ENCODE measurements at places on chromosomes 6 and 20.

DNA sequence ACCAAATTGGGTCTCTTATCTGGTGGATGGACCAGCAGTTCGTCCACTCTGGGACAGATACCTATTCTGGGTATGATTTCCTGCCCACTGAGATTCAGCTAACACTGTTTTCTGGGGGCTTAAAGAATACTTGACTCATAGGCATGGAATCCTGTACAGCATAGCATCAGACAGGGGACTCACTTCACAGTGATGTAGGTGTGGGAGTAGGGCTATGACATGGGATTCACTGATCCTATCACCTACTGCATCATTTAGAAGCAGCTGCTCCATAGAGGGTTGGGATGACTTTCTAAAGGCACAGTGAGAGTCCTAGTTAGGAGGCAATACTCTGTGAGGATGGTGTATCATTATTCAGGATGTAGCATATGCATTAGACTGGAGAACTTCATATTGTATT, 74.5 kb upstream of the AHI1 start:
- no peak for DNase-seq

- DNase-seq = no peak
Measured at GRCh38 chr6:170019818-170020583, 268.6 kb downstream of the ERMARD start.

GRCh38 chr6:116475141-116475540, 14.0 kb downstream of the CALHM6 start:
- no peak for DNase-seq

GRCh38 chr6:128558924-128559323, 38.5 kb upstream of the PTPRK start:
- DNase-seq = no peak

- DNase-seq = no peak
Measured at GRCh38 chr20:35502352-35502751, 27.1 kb downstream of the C20orf173 start.

DNA sequence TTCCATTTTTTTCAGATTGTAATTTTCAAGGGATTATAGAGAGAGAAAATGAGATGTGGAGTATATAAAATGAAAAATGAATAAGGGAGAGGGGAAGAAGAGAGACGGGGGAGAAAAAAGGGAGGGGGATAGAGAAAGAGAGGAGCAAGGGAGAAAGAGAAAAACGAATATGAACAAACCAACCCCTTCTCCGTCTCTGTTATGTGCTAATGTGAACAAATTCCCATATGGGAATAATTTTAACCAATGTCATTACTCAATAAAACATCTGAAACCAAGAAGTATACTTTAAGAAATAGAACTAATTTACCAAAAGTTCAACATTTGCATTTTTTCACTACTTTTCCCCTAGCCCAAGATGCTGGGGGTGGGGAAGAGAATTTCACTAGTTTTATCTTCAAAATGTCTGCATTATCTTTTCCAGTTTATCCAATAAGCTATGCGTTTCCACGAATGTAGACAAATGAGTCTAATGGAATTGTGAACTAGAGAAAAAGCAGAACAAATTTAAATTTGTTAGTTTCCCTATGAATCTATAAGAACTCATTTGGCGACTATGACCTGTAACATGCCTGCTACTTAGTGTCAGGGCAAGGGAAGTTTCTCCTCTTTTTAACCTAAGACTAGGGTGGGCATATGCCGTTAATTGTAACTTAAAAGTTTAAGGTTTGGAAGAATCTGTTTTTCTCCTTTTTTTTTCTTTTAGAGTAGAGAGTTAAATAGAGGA, 286.3 kb downstream of the BTBD9 start:
- DNase-seq = no peak

DNA sequence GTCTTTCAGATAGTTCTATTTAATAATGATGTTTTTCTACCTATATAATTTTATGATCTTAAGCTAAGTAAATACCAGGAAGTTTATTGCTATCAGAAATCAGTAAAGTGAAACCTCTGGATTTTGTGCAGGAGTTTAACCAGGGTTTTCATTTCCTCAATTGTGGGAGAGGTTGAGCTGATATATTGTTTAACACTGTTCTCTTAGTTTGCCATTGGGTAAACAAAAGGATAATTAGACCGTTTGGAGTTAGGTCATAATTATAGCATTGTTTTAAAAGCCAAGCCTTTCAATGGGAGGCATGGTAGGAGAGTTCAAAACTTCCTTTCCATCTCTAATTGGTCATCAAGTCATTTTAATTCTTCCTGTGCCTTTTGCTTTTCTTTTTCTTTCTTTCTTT, 58.7 kb downstream of the STXBP5 start:
- no peak for DNase-seq

DNA sequence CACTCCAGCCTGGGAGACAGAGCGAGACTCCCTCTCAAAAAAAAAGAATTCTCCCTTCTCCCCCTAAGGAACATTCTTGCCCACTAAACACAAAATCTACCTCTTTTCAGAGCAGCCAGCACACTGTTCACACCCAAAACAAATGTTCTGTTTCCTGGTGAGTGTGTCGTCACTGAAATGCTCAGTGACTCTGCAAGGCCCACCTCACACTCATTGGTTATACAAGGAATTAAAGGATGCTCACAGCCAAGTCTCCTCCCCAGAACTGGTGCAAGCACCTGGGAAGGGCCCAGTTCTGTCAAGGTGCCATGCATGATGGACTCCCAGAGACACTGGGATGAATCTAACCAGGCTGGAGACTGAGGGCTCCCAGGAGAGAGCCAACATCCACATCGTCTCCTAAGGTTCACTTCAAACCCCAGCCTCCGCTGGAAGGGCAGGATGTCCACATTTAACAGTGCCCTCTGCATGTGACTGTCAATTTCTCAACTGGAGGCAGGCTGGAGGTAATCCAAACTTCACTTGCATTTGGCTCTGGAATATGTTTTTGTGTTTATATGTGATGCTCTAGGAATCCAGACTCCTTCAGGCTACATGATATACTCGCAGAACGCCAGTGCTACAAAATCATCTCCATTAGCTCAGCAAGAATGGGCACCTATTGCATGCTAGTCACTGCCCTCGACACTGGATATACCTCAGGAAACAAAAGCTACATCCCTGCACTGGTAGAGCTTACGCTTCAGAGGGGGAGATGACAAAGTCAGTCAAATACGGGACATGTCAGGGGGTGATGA, 7.1 kb downstream of the RRBP1 start:
- no peak for DNase-seq

GRCh38 chr6:158564243-158565121, 4.6 kb downstream of the TMEM181 start:
- no peak for DNase-seq

GRCh38 chr20:57698867-57699275, 10.9 kb downstream of the PMEPA1 start:
- no peak for DNase-seq

GRCh38 chr6:13355043-13355945, 27.0 kb upstream of the TBC1D7 start:
- DNase-seq = no peak

GRCh38 chr20:53406580-53406979, 187.1 kb downstream of the ZNF217 start:
- DNase-seq = no peak

DNA sequence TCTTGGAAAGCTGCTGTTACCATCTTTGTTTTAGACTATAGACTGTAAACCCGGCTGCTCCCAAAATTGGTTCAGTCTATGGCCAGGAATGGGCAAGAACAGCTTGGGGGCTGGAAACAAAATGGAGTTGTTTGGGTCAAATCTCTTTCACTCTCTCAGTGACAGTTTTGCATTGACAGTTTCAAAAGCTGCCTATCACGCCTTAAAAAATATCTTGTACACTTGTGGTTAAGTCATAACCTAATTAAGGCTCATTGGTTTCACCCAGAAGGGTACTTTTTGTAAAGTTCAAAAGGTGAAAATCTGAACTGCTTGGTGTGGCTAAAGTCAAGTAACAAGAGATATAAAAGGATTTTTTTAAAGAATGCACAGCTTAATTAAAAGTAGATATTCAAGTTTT, 76.1 kb upstream of the PRL start:
- no peak for DNase-seq

- DNase-seq = no peak
Measured at GRCh38 chr6:130734161-130734560, 93.0 kb upstream of the SMLR1 start.

DNA sequence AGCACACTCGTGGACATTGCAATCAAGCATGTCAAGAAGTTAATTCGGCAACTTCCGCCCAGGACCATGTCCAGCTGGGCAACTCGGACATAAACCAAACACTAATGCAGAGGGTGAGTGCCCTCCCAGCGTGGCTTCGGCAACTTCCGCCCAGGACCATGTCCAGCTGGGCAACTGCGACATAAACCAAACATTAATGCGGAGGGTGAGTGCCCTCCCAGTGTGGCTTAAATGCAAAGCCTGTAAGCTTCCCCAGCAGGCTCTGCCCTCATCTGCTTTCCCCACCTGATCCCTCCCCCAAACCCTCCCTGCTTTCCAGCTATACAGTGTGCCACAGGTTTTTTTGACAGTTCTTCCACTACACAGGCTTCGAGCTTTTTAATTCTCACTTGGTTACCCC, 143.4 kb downstream of the PXDC1 start:
- DNase-seq = no peak

DNA sequence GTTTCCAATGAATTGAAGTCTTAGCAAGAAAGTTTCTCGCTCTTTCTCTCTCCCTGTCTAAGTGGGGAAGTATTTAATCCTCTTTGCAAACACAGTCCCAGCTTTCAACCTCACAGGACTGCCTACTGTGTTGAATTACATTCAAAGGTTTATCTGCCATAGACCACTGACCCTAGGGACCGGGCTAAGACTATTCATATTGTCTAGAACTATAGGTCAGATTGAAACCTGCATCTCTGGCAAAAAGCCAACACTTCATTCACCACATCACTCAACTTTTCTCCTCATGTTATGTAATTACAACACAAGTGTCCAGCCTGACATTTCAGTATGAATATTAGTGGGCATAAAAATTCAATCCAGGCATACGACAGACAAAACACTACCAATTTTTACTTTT, 314.7 kb upstream of the RSPO3 start:
- DNase-seq = no peak

GRCh38 chr6:125853168-125853567, 62.4 kb downstream of the NCOA7 start:
- DNase-seq = no peak

DNA sequence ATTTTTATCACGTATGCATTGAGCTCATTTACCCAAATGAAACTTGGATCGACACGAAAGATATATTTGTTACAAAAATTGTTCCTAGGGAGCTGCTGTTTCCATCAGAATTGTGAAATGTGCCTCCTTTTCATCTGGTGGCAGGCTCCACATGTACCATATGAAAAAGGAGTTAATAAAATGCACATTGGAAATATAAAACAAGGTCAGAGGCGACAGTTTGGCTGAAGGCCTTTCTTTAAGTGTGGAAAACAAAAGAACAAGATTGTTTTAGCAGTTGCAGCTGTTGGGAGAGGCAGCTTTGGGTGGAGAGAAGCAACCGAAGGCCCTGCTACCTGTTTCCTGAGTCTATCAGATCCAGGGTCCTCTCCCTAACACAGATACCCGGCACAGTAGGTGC, 334.5 kb upstream of the NT5E start:
- DNase-seq = no peak

DNA sequence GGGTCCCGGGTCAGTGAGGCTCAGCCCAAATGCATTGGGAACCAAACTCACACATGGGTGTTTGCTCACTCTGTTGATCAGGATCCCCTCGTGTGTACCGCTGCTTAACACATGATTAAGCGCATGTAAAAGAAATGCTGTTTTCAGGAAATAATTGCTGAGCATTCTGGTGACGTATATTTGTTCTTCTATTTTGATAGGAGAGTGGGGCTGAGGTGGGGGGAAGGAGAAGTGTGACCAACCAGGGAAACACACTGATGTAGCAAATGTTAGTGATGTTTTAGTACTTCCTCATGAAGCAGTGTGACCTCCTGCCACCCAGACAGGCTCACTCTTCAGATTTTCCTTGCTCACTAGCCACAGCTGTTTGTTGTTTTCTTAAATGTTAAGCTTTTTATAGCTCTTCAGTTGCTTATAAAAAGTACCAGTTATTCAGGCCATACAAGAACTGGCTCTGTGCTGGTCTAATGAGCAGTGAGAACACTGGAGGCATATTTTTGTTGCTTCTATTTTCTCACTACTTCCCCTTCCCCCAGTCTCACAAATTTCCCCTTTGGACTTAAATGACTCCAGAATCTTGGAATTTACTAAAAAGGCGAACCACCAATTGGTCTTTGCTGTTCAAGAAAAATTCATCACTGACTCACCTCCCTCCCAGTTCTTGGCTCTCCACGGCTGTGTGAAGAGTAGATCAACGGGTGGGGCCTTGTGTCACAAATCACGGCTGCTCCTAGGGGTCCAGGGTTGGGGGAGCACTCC, 79.2 kb upstream of the BACH2 start:
- DNase-seq = no peak

DNA sequence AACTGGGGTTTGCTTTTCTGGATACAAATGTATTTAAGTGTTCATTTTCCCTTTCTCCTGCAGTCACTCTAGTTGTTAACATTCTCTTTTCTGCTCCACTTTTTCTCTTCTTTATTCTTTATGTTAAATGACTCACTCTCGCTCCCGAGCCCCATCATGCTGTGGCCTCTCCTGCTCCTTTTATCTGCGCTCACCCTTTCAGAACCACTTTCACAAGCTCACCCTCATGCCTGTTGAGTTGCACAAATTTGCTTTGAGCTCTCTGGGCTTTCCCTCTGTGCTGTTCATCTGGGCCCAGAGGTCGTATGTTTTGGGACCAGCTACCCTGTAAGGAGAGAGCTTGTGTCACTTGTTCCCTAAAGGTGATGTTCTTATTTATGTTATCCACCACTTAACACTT, 98.1 kb upstream of the ASCC3 start:
- DNase-seq = no peak

DNA sequence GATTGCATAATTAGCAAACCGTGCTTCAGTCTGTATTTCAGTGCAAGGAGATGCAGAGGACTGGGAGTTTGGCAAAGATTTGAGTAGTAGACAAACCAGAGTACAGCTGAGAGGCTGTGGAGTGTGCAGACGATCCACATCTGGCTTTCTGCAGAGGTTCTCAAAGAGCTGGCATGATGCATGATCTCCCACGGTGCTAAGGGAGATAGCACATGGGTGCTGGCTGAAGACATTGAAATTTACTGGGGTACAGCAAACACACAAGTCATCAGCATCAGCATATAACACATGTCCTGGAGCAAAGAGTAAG, 79.0 kb upstream of the FAM184A start:
- DNase-seq = no peak

- no peak for DNase-seq
Measured at GRCh38 chr6:147675281-147675680, 166.8 kb downstream of the SAMD5 start.

DNA sequence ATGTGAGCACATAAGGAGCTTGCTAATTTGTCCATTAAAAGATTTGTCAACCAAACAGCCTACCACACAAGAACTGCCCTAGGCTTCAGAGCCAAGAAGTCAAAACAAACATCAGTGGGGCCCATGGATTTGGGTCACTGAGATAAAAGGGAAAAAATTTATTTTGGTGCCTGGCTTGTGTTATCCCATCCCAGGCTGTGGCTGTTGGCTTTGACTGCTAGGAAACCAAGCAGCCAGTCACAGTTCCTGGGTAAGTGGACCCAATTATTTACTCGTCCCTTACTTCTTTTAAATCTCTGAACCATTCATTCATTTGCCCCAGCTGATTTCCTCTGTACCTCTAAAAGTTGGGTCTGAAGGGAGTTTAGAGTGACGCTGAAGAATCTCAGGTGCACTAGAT, 41.3 kb downstream of the EDN1 start:
- DNase-seq = no peak

- no peak for DNase-seq
Measured at GRCh38 chr6:24595910-24596525, 50.0 kb downstream of the KIAA0319 start.
